Activated T-cell treated with anti-CD3 and anti-CD28 coated beads for 24 hours (primary cell): ENCODE measurements at places on chromosomes 12 and 14.

GRCh38 chr12:6959805-6960592, 8.8 kb downstream of the PTPN6 start:
- no peak for DNase-seq

- no peak for DNase-seq
Observed at GRCh38 chr12:114166362-114166761, 200.2 kb upstream of the RBM19 start.

- DNase-seq = no peak
Observed at GRCh38 chr12:82942991-82943401, 256.3 kb downstream of the TMTC2 start.

GRCh38 chr14:96245710-96246538, 10.1 kb upstream of the BDKRB1 start:
- no peak for DNase-seq

DNA sequence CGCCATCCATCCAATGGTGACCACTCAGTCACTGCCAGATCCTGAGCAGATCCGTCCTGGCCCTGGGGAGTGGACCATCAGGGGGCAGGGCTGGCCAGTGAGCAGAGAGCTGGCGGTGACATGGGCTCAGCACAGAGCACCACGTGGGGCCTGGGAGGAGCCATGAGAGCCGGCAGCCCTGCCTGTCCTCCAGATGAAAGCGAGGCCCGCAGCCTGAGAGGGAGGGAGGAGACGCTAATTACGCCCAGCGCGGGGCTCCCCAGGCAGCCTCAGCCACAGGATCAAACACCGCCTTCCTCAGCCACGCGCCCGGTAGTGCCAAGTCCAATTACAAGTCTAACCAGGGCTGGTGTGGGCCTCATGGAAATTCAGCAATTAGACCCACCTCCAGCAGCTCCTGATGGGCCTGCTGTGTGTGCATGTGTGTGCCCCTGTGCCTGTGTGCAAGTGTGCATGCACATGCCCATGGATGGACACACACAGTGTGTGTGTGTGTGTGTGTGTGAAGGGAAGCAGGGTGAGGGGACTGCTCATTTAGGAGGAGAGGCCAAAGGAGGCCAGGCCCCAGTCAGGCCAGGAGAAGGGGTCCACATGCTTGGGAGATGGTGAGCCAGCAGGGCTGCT, 68.0 kb downstream of the KIF26A start:
- no peak for DNase-seq

- DNase-seq = no peak
Observed at GRCh38 chr14:93041830-93042229, 73.9 kb downstream of the ITPK1 start.

GRCh38 chr12:78795934-78796445, 68.6 kb upstream of the SYT1 start:
- DNase-seq = no peak

DNA sequence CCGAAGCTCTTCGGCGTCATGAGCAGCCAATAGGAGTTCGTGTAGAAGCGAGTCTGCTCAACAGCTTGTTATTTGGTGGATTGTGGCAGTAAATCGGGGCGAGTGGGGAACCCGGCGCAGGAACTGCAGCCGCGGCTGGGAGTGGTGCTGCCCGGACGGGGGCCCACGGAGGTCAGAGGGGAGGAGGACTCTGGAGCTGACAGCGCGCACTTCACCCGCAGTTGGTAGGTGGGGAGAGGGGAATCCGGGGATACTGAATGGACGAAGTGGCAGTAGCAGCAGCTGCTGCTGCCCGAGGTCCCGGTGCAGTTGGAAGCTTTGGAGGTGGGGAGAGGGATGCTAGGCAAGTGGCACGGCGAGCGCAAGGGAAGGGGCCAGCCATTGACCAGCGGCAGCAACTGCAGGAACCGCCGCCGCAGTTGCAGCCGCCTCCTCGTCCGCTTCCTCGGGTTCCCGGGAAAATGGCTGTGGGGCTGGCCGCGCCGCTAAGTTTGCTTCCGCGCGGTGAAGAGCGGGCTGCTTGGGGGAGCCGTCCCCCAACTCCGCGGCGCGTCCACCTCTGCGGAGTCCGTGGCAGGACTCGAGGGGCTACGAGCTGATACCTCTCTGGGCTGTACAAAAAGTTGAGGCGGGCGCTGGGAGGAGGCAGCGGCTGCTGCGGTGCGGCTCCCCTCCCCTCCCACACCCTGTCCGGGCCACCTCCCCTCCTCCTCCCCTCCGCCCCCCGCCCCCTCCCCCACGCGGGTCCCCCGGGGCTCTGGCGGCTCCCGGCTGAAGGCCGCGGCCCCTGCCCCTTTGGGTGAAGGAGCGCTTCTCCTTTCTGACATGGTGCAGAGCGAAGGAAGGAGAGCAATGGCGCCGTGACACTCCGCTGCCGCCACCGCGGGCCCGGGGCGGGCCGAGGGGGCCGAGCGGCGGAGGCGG, at the start of gene ARID4A:
ARID4A (plus strand) TSS at position 79 of the 924 bp plus-strand sequence. CDS start 1,300 bp downstream, outside the sequence.
- peak; percentile 78 for DNase-seq

DNA sequence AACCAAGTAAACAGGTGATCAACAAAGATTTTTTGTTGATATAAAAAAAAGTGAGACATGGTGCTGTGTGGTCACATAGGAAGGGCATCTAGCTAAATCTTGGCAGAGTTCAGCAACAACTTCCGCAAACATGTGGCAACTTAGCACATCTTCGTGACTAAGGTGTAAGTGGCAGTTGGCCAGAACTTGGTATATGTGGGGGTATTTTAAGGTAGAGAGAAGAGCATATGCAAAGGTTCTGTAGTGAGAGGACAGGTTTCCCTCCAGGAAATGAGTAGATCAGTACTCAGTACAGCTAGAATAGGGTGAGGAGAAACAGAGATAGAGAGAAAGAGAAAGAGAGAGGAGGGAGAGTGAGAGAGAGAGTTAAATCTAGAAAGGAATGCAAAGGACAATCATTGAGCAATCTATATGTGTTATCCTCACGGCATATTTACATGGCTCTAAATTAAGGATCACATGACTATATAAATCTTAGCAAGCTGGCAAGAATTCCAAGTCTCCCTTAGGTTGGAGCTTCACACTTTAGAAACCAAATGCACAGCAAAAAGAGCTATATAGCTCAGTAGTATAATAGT, 227.7 kb upstream of the HMGA2 start:
- DNase-seq = no peak

DNA sequence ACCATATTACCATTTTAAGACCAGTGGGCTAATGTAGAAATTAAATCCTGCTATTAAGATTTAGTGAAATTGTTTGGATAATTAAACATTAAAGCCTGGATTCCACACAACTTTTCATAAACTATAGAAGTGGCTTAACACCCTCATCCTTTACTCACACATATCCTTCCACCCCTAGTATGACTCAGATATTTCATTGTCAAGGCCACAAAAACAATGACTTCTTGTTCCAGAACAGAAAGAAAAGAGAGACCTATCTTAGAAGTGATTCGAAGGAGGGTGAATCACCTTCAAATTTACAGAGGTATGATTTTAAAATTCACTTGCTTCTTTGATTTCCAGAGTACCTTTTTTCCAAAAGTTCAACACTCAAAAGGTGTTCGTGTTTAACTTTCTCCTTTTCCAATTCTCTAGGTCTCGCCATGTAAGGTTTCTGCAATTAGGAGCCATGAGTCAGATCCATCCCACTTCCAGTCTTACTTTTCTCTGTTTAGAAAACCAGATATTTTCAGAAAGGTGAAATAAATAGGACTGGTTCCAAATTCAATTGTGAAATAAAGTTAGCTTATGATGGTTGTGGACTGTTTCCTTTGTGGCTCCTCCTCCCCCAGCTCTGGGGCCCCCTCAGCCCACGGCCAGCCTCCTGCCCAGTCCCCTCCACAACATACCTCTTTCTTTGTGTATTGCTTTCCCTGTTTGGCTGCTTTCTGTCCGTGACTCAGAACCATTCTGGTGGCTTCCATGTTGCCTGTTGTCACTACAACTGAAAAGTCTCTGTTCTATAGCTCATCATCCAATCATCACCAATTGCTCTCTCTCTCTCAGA, 24.6 kb upstream of the MGP start:
- peak; percentile 9 for DNase-seq

- no peak for DNase-seq
Observed at GRCh38 chr12:21894792-21895595, 46.2 kb downstream of the ABCC9 start.

DNA sequence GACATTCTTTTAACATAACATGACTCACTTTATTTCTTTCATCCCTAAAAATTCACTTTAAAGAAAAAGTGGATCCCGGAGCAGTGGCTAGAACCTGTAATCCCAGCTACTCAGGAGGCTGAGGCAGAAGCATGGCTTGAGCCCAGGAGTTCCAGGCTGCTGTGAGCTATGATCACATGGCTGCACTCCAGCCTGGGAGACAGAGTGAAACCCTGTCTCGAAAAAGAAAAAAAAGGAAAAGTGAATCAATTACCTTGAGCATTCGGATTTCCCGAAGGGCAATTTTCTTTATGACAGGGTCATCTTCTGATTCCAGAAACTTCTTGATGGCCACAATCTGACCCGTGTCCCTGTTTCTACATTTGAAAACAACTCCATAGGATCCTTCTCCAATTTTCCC, 1.2 kb downstream of the CDKL1 start:
- DNase-seq = no peak

GRCh38 chr12:110896559-110896958, 23.8 kb downstream of the MYL2 start:
- no peak for DNase-seq

GRCh38 chr14:94099006-94099405, 11.5 kb upstream of the IFI27 start:
- DNase-seq = no peak

- DNase-seq = no peak
Observed at GRCh38 chr12:20404576-20405346, 36.4 kb downstream of the PDE3A start.

- no peak for DNase-seq
Observed at GRCh38 chr12:127358888-127359287, 908.1 kb upstream of the TMEM132C start.

DNA sequence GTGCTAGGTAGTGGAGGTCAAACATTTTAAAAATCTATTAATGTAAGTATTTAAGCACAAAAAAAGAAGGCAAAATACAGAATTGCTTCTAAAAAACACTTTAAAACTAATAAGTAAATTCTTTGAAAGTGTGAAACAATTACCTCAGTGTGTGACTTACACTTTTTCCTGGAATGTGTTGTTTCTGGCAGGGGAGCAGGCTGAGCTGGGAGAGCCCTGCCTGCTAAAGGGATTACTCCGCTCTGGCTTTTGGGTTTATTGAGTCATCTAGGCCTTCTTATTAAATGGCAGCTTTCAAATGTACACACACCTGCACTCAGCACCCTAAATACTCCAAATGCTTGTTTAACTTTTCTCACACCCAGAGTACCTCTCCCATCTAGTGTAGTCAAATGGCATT, 279.8 kb downstream of the AKAP6 start:
- no peak for DNase-seq

- peak; percentile 29 for DNase-seq
Observed at GRCh38 chr14:103748534-103748857, 32.9 kb downstream of the ZFYVE21 start.

DNA sequence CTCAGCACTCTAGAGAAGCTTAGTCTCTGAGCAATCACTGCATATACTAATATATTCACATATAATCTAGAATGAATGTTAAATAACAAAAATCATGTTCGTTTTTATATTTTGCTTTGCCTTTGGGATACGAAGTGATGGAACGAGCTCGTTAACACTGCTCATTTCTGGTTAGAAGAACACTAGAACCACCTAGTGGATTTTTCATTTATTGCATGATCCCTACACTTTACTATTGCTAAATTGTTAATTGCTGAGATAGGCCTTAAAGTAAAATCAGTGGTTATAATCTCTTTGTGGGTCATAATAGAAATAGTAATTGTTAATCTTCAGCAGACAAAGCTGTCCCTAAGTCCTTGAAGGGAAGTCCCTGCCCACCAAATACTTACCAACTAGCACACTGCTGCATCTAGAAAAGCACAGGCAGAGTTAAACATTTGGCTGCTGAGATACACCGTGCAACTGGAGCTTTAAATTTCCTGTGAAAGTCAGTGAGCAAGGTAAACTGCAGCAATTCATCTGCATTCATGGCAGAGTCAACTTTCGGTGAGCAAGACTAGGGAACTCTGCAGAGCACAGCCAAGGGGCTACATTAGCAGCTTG, 353.7 kb downstream of the APAF1 start:
- no peak for DNase-seq

DNA sequence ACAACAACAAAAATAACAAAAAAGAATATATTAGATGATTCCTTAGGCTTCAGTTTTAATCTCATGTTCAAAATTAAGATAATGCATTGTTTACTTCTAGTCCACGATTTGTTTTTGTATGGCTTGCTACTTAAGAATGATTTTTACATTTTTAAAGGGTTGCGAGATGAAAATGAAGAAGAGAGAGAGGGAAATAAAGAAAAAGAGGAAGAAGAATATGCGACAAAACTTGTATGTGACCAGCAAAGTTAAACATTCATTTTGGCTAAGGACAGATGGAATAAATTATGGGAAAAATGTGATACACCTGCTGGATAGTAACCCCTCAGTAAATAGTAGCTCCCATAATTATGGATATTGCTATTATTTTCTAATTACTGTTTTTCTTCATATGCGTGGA, 1.2 kb upstream of the GIT2 start:
- no peak for DNase-seq

- no peak for DNase-seq
Observed at GRCh38 chr12:131065801-131066200, 112.1 kb downstream of the ADGRD1 start.

- DNase-seq = no peak
Observed at GRCh38 chr14:40656311-40656710, 950.4 kb upstream of the LRFN5 start.

DNA sequence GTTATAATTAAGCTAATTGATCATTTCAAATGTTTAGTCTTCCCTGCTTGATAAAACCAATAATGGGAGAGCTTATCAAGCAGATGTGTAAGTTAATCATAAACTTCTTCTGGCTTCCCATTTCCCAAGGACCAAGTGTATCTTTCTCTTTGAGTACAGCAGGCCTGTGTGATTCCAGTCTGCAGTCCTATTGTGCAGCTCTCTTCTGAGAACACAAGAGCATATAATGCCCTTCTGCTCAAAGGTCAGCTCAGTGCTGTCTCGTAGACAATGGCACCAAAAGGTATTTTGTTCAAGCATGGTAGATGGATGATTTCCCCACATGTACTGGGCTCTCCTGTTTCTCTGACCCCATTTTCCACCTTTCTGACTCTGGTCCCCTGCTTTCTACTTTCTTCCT, 101.8 kb upstream of the DYRK2 start:
- no peak for DNase-seq

GRCh38 chr12:128077211-128077916, 189.6 kb upstream of the TMEM132C start:
- no peak for DNase-seq

GRCh38 chr12:110998165-110998564, 77.8 kb upstream of the MYL2 start:
- DNase-seq = no peak

DNA sequence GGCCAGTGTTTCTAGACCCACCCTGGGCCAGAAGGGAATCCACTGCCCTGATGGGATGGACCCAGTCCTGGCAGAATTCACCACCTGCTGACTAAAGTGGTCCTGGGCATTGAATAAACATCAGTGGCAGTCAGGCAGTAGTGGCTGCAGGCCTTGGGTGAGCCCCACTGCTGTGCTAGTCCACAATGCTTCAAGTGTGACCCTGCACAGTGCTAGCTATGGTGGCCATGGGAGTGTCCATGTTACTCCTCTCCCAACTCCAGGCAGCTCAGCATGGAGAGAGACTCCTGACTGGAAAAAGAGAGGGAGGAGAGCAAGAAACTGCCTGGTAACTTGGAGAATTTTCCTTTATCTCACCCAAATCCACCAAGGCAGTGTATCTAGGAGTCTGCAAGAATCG, 17.5 kb upstream of the CSRP2 start:
- no peak for DNase-seq

- no peak for DNase-seq
Observed at GRCh38 chr14:70144046-70144445, 44.7 kb downstream of the SLC8A3 start.

- DNase-seq = no peak
Observed at GRCh38 chr12:47534695-47535094, 171.1 kb downstream of the RPAP3 start.
